Endothelial cell (in vitro differentiated cells): ENCODE measurements at places on chromosomes 5 and 9. TPM values are rescaled to one million over a fixed set of nuclear protein-coding genes. Genes with fewer than 3 reads are reported as not detected.

Gene CEL
- 4.2 TPM for total RNA-seq

Gene CDH18
- 0.33 TPM for total RNA-seq

Gene CDX1
- total RNA-seq: 0.59 TPM

Gene PCA3
- total RNA-seq: 0.62 TPM

Gene CER1
- total RNA-seq: 5.2 TPM

Gene SPAG8
- total RNA-seq: 0.59 TPM

DNA sequence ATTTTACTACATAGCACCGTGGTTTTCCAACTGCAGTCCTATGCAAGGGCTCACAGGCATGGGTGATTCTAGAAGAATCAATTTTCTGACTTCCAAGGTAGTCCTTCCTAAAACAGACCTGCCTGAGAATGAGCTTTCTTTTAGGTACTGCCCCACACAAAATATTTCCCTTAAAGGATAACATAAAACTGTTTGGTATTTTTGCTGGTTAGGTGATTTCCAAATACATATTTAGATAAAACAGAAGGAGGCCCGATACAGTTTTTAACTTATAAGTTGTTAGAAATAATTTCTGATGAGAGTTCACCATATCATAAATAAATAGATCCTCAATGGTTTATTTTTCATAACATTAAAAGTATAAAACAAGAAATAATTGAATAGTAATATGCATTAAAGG is 46.4 kb downstream of the COX7C start:
- DNase-seq: no peak

DNA sequence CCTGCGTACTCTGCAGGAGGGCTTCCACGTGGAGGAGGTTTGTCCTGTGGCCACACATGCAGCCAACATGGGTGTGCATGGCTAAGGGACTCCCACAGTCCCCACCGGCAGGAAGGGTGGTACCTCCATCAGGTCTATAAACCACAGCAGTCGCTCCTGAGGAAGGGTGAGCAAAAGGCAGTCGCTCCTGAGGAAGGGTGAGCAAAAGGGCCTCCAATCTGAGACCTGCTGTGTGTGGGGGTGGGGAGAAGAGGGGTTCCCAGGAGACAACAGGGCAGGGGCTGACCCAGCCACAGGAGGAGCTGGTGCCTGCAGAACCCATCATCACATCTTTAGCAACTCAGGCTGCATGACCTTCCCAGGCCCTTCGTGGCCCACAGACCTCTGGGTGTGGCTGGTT is 30.3 kb upstream of the AKNA start:
- DNase-seq: no peak

DNA sequence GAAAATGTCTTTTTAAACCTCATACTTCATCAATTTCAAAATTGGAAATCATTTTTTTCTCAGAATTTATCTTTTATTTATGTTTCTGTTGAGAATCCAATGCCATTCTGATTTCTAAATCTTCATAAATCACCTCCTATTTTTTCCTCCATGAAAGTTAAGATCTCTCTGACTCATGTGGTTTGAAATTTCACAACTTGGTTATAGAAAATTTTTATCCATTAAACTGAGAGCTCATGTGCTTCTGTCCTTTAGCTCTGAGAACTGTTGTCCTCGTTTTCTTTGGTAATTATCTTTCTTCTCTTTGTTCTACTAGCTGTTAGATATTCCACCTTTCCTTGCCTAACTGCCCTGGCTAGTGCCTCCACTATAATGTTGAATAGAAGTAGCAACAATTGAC is 1.5 kb upstream of the RNF180 start:
- no peak for DNase-seq

- no peak for DNase-seq
Observed at GRCh38 chr9:107949061-107949460, 459.5 kb upstream of the KLF4 start.

DNA sequence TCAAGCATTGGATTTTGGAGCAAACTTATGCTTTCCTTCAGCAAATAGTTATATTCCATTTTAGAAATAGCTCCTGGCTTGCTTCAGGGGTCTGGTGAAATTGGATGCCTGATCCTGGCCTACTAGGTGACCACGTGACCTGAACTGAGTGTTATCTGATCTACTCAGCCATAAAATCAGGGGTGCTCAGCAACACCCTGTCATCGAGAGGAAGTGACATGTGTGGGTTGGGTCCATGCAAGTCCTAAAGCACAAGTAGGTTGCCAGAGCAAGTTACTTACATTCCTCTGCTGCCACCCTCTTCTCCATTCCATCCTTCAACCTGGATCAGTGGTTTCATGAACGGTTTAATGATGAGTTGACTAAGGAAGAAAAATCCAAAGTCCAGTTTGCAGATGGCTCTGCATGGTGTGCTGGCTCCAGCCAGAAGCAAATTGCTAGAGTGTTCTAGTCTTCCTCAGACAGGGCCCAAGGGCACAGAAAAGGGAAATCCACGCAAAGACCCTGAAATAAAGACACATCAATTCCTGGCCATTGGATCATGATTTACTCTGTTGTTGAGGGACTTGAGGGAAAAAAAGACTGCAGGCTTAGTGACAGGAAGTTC is 2.8 kb upstream of the FAM193B start:
- DNase-seq: no peak

DNA sequence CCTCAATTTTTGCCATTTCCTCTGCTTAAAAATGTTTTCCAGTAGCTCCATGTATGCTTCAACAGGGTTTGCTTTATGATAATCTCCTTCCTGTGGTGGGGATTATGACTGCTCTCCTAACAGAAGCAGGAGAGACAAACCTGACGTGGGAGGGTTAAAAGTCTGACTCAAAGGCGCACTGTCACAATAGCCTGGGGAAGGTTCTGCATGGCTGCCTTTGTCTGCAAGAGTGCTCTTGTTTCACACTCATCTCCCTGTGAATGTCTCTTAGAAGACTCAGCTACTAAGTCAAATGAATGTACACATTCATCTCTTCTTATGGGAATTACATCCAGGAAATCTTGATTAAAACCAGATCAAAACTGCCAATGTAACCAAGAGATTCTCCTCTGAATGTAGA is 90.9 kb upstream of the MTAP start:
- DNase-seq: no peak

DNA sequence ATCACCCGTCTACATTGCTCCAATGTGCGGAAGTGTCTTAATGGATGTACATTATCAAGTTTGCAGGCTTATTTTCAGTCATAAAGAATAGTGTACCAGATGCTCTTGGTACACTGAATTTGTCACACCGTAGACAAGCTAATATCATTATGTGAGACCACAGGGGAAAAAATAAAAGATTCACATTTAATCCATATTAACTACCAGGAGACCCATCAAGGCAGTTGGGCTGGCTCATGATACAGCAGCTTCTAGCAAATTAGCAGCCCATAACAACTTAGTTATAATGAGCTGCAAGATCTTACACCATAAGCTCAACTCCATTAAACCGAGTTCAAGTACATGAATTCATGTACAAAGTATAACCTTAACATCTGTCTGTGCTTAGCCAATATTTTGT is 324.9 kb downstream of the CTNND2 start:
- no peak for DNase-seq

DNA sequence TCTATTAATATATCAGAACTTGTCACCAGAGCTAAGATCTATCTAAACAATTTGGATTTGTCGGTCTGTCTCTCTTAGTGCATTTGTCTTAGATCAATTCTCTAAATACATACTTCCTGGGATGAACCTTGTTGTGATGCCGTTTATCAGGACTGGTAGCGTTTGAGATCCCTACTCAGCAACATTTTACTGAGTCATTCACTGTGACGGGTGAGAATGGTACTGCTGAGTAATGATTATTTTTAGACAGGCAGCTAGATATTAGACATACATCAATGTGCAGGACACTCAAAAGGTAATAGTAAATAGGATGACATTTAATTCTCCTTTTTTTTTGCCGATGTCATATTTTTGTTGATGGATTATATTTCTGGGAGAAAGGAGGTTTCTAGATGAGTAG is 209.0 kb downstream of the CSNK1G3 start:
- DNase-seq: no peak

DNA sequence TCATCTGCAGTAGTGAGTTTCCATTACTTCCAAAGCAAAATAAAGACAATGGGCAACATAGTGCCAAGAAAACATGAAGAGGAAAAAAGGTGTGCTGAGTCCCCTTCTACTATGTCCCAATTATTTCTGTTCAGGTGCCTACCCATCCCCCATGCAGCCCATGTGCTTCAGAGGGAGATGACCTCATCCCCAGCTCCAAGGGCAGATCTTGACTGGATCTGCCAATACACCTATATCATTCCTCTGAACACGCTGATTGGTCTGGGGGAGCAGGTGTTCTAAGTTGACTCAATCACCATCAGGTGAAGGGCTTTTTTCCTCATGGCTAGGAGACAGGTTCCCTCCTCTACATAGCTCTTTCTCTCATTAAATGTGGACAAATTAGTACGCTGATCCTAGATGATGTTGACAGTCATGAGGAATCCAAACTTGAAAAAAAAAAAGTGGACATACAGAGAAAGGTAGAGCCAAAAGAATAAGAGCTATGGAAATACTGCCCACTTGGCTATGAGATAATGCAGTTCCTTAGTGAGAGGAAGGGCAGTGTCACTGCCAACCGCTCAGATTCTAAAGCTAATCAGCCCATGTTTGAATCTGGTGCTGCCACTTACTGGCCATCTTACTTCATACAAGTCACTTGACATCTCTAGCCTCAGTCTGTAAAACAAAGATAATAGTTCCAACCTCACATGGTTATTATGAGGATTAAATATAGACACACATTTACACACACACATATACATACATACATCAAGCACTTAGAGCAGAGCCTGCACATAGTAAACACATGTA is 23.1 kb downstream of the PRELID2 start:
- DNase-seq: peak; percentile 19

- DNase-seq: no peak
Observed at GRCh38 chr9:20616808-20617207, 5.5 kb downstream of the MLLT3 start.

DNA sequence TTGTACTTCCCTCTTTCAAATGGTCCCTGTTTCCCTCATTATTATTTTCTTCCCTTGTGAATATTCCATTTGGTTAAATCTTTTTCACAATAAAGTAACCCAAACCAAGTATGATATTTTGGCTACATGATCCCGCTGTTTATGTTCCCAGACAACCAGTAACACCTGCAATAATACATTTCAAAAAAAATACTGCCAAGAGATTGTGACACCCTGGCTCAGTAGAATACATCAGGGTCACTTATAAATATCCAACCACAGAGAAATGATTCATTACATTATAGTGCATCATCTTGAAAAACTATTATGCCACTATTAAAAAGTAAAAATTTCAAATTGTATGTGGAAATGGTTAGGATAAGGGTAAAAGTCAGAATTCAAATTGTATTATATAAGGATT is 7.2 kb upstream of the OXCT1 start:
- no peak for DNase-seq

DNA sequence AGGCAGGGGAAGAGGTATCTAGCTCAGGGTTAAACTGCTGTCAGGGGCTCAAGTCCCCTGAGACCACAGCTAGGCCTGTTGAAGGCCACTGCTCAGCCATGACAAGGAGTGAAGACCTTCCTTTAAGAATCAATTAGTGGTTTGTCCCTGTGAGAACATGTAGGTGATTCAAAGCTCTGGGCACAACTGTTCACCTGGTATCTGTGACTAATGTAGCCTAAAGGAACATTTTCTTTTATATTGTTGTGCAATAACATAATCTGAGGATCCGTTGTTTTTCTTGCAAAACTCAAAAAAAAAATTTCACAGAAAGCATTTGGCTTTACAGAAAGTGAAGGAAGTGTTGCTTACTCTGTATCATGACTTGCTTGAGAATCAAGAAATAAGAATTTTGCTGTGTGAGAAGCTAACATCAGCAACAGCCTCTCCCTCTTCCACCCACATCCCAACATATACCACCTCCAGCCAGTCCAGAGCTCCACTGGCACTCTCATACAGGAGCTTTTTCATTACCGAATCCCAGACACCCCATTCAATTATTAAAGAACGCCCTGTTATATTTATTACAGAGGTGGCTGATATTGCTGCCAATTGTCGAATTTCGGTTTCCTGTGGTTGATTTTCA is 807.0 kb downstream of the TLE4 start:
- DNase-seq: no peak

DNA sequence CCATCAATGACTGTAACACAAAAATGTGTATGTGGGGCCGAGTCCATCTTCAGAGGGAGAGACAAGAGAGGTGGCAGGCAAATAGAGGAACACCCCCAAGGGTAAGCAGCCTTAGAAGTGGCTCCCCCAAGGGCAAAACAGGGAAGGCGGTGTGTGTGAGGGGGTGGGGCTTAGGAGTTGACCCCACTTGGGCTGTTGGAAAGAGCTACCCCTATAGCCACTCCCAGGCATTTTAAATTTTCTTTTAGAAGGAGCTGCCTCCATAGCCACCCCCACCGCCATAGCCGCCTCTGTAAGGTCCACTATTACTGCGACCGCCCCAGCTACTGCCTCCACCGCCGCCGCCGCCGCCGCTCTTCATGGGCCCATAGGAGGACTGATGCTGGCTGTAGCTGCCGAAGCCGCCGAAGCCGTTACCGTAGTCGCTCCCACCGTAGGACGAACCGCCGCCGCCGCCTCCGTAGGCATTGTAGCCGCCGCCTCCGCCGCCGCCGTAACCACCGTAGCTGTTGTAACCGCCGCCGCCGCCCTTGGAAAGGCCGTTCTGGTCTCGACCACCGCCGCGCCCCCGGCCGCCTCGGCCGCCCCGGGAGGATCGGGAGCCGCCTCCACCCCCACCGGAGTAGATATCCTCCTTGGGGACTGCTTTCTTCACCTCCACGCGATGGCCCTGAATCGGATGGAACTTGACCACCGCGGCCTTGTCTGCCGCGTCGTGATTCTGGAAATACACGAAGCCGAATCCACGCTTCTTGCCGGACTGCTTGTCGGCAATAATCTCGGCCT is 1.1 kb downstream of the HNRNPA0 start:
- DNase-seq: peak; percentile 34

DNA sequence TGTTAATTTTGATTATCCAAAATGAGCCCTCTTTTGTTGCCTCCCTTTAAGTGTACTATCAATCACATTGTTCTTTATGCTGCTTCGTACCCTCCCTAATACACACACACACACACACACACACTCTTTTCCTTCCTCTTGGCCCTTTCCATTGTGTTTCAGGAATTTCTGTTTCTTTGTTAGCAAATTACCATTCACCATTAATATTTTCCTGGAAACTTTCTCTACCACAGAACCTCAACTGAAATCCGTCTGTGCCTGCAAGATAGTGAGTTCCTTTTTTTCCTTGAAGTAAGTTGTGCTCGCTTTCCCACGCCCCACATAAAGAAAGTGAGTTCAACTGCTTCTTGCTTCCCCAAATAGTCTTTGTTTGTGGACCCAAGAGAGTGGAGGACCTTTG is 61.8 kb downstream of the SMIM15 start:
- peak; percentile 18 for DNase-seq

- DNase-seq: no peak
Observed at GRCh38 chr5:82858151-82859025, 218.8 kb downstream of the TMEM167A start.

GRCh38 chr5:94524841-94525697 is 93.3 kb downstream of the KIAA0825 start:
- DNase-seq: no peak

GRCh38 chr5:95083606-95084005 is 201.3 kb downstream of the MCTP1 start:
- DNase-seq: no peak

- no peak for DNase-seq
Observed at GRCh38 chr5:33433303-33434240, 7.2 kb upstream of the TARS1 start.
